Activated T-cell treated with anti-CD3 and anti-CD28 coated beads, Interleukin-2, amount 50 U/mL, for 4 hours (primary cell): ENCODE measurements at places on chromosomes 3 and 15. TPM values are rescaled to one million over a fixed set of nuclear protein-coding genes. Genes with fewer than 3 reads are reported as not detected.

POLQ gene
- total RNA-seq = 4.4 TPM

SOX14 gene
- not detected for total RNA-seq

SLC22A14 gene
- not detected for total RNA-seq

GRCh38 chr3:54356261-54357045, 234.1 kb downstream of the CACNA2D3 start:
- no peak for DNase-seq

- no peak for DNase-seq
Observed at GRCh38 chr15:70503073-70503745, 260.1 kb downstream of the UACA start.

GRCh38 chr3:115272036-115272824, 125.1 kb upstream of the ZBTB20 start:
- DNase-seq = no peak

FANCD2OS gene
- total RNA-seq = not detected

NIT2 gene
- total RNA-seq = 61.2 TPM

GRCh38 chr15:35311615-35312014, 226.5 kb upstream of the NANOGP8 start:
- no peak for DNase-seq
